Hematopoietic multipotent progenitor cell treated with erythropoietin and hydrocortisone succinate and interleukin-3 and kit ligand, for 17 days (in vitro differentiated cells): ENCODE measurements at places on chromosomes 12 and 14.

DNA sequence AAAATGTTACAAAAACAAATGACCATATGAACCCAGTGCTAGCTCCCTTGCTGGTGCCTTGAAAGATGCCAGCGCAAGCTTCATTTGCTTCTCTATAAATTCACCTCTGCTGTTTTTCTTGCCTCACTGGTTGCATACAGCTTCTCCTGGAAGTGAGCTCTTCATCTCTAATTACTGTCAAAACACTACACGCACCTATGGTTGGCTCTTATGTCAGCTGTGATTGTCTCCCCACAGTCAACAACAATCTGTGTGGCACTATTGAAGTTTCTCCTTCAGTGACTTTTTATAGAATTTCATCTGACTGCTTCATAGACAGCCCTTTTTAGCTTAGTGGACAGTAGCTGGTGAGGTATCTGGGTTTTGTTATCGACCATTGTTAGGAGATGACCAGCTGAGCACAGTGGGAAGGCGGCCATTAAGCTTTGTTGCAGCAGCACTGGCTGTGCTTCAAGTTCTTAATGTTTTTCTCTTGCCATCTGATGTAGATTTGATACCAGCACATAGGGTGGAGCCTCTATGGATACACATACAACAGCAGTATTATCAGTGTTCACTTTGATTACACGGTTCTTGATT lies 131.8 kb downstream of the KITLG start:
- no peak for DNase-seq

- DNase-seq: no peak
Observed at GRCh38 chr14:66293533-66294105, 192.6 kb upstream of the CCDC196 start.

DNA sequence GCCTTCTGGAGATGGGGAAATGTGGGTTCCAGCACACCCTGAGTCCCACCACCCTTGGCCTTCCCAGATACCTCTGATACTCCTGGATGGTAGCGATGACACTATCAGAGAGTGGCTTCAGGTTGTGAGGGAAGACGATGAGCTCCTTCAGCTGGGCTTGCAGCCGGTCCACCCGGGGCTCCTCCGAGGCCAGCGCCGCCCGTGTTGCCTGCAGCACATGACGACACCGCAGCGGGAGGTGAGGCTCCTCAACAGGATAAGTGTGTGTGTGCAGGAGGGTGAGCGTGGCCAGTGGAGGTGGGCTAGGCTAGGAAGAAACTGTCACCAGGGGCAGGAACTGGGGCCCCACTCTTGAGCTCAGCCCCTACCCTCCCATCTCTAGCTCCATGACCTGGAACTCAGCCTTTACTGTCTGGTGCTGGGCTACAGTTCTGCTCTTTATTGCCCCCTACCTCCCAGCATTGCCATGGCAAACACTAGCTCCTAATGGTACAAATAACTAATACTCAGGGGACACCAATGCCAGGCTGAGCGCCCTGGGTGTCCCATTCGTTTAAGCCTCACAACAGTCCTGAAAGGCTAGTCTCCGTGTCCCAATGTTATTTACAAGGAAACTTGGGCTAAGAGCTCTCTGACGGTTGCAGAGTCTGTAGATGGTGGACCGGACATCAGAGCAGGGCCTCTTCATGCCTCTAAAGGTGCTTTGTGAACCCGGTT lies 64.1 kb downstream of the SYNE3 start:
- DNase-seq: peak; percentile 46

- no peak for DNase-seq
Observed at GRCh38 chr14:65033181-65033580, 46.5 kb downstream of the FNTB start.

DNA sequence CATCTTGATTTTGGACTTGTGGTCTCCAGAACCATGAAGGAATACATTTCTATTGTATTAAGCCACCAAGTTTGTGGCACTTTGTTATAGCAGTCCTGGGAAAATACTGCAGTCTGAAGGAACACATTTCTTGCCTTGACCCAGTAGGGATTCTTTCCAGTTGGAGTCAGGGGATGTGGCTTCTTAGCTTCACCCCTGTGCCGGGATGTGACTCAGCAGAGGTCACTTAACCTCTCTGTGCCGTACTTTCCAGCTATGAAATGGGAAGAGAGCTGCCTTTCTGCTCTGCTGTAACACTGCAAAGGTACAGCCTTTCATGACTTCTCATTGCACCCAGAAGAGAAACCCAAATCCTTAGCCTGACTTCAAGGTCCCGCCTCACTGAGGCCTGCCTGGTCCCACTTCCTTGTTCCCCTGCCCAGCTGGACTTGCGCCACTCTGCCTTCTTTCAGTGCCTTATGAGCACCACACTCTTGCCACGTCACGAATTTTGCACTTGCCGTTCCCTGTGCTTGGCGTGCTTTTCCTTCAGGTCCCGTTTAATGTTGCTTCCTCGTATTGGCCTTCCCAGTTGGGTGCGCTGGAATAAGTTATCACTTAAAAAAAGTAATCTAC lies 24.2 kb downstream of the CHST11 start:
- DNase-seq: no peak

DNA sequence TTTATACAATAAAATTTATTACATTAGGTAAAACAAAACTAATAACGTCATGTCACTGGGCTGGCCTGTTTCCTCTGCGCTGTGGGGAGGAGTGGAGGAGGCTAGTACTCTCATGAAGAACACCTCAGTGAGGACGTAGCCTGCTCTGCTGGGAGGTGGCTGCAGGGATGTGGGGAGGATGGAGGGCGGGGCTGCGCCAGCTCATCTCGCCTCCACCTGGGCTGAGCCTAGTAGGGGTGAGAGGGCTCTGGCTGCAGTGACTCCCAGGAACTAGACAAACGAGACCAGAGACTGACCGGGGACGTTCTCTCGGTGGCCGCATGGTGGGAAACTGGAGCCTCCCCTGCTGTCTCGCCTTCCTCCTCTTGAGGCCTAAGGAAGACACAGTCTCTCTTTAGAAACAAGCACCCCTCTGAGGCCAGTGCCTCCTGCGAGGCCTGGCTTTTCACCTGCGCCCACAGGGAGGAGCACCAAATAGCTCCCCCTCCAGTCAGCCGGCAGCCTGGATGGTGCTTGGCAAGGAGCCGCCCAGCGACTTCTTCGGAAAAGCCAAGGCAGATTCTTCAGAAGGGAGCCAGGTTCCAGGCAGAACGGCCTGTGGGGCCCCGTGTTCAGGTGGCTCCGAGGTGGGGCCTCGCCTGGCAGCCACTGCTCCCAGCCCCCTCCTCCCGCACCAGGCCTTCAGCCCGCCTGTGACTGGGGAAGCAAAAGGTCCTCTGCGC lies 62.4 kb downstream of the PLEKHG3 start:
- DNase-seq: no peak

GRCh38 chr12:100077367-100077766 lies 65.3 kb downstream of the BLTP3B start:
- DNase-seq: no peak

DNA sequence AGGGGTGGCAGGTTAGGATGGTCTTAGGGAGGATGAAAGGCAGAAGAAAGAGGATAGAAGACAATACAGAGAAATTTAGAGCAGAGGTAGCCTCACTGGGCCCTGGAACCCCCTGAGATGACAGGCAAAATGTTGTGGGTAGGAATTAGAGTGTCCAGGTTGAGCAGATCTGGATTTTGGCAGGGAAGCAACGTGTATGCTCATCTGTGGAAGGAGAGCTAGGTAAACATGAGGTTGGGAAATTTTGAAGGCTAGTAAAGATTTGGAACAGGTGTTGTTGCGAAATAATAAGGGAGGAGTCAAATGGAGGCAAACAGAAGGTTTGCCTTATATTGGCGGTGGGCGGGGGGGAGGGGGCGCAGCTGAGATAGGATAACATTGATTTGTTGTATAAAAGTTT lies 5.3 kb downstream of the HSD17B6 start:
- DNase-seq: no peak

DNA sequence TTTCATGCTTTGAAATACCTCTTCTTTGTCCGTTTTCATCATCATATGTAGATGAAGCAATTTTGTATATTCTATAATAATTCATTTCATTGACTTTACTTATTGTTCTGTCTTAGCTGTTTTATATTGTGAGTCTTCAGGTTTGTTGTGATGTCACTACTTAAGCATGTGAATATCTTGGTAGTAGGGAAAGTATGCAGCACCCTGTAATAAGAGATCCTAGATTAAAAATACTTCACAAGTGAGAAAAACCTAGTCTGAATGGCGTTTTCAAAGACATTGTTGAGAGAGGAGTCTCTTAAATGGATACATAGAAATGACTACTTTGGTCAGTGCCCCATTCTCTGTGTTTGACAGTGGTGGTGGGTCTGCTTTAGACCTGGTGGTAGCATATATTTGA lies 61.4 kb downstream of the SLC16A7 start:
- DNase-seq: no peak

DNA sequence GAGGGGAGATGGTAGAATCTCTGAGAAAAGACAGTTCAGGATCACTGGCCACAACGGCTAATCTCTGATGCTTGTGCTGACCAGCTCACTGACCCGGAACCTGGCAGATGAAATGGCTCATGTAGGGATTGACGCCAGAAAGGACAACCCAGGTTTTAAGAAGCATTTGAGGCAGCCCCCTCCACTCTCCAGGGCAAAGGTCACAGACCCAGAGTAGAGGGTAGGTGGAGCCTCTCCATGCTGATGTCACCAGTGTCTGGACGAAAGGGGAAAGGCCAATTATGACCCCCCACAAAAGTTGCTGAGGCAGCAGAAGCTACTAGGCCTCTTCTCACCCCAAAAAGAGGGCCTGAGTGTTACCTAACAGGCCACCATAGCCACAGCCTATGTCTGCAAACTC lies 1.2 kb downstream of the METTL1 start:
- DNase-seq: no peak

DNA sequence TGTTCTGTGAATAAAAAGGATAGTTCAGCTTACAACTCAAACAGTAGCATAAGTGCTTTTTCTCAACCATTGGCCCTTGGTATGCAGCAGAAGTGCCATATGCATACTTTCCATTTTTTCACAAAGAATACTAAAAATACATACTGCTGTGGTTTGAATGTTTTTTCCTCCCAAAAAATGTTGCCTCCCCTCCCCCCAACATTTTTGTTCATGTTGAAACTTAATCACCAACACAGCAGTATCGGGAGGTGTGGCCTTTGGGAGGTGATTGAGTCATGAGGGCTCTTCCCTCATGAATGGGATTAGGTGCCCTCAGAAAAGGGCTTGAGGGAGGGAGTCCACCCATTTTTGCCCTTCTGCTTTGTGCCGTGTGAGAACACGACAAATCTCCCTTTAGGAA lies 198.6 kb downstream of the ESR2 start:
- no peak for DNase-seq

GRCh38 chr14:96203635-96204034 lies 1.0 kb upstream of the BDKRB2 start:
- no peak for DNase-seq

DNA sequence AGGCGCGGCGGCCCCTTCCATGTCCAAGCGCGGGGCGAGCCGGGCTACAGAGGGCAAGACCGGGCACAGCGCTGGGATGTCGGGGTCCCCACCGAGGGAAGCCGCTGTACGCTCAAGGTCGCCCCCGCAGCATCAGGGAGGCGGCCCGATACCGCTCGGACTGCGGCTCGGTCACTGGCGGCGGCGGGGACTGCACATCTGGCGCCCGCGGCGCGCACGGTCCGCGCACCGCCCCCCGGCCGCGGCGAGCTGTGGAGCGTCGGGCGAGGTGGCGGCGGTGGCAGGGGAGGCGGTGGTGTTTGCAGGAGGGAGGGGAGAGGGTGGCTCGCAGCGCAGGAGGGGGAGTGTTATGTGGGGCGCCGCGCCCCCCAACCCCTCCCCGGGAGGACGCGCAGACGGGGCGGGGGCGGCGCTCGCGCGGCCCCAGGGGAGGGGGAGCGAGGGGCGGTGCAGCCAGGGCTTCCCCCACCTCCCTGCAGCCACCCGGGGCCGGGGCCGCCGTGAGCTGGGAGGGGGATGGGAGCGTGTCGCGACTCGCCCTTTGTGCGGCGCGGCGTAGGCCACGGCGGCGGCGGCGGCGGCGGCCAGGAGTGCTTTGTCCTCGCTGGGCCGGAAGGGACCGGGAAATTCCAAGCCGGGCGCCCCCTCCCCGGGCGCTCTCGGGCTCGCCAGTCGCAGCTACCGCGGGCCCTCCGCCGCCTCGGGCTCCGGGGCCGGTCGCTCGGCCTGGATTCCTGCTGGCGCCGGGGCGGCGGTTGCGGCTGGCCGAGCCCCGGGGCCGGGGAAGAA lies at the start of gene NUAK1:
NUAK1 (minus strand) TSS at position 322 of the 789 bp plus-strand sequence; CDS start at position 21, 301 bp downstream.
- no peak for DNase-seq

- DNase-seq: no peak
Observed at GRCh38 chr14:33232031-33232430, 293.4 kb downstream of the NPAS3 start.

DNA sequence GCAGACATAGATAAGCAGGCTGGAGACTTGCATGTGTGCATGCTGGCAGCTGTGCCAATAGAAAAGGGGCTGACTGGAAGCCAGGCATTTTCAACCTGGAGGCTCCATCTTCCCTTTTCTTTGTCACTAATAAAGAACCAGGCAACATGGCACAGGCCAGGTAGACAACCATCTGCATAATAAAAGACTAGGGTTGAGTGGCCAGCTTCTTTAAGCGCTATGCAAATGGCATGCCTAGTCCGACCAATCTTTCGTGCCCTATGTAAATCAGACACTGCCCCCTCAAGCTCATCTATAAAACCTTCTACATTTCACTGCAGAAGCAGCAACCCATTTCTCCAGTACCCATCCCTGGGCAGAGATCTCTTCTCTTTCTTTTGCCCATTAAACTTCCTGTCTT lies 4.6 kb upstream of the KLRC1 start:
- DNase-seq: no peak

DNA sequence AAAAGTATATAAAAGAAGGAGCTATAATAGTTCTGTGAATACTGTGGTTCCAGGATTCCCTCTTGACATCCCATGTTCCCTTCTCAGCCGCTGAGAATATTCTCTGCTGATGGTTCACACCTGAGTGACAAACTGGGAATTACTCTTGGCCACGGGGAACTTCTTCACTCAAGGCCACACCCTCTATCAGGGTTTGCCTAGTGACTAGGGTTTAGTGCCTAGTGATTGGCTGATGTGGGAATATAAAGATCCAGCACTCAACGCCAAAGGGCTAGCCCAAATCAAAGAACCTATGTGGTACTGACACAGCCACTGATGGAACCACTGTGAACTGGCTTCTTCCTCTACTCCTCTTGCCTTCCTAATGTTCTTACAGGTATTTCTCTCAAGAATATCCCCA lies 248.4 kb downstream of the ASCL1 start:
- DNase-seq: no peak

- peak; percentile 53 for DNase-seq
Observed at GRCh38 chr12:22626406-22626805, 1.4 kb downstream of the ETNK1 start.

DNA sequence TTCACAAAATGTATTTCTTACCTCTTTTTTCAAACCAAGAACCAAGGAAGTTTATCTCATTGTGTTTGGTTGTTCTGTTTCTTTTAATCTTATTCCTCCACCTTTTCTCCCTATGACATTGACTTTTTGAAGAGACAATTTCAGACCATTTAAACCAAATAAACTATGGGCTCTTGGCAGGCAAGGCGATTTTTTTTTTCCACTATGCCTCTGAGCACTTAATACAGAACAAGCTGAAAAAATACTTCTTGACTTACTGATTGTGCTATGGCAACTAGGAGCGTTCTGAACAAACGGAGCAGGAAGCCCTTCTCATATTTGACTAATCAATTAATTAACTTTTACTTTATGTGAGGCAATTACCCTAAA lies 98.0 kb downstream of the ZNF664 start:
- DNase-seq: no peak

GRCh38 chr12:40375076-40375475 lies 150.3 kb downstream of the LRRK2 start:
- DNase-seq: no peak
